ENCODE measurements at places on chromosomes 2 and 18.

- peak; percentile 51 for DNase-seq
Measured at GRCh38 chr2:24228470-24228869, 53.6 kb downstream of the FAM228A start.

DNA sequence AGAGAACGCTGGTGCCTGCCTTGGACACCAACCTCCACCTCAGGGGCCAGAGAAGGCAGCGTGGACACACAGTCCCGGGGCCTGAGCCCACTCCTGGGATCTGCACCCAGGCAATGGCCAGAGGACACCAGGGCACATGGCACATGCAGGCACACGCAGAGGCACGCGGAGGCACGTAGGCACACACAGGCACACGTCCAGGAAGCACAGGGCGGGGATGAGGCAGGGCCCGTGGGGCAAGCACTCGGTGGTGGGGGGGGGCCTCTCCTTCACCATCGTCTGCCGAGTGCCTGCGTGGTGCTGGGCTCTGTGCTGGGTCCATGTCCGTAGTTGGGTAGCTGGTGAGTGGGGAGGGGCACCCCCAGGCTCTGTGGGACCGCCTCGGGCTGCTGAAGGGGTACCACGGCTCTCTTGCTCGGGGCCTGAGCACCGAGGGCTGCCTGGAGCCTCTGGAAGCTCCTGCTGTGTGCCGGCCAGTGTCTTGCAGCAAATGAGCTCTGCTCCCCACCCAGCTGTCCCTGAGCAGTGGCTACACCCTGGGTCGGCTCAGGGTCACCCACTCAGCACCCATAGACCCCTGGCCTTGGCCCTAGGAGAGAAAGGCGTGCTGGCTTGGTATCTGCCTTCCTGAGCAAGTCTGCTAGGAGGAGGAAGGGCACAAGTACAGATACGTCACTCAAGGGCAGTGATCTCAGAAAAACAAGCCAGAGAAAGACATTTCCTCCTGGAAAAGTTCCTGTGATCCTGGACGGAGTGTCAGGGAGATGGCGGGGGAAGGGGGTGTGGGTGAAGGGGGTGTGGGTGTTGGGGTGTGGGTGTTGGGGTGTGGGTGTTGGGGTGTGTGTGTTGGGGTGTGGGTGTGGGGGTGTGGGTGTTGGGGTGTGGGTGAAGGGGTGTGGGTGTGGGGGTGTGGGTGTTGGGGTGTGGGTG lies 26.4 kb downstream of the RTP5 start:
- no peak for DNase-seq

GRCh38 chr2:88680916-88681315 lies 10.6 kb upstream of the RPIA start:
- no peak for DNase-seq

DNA sequence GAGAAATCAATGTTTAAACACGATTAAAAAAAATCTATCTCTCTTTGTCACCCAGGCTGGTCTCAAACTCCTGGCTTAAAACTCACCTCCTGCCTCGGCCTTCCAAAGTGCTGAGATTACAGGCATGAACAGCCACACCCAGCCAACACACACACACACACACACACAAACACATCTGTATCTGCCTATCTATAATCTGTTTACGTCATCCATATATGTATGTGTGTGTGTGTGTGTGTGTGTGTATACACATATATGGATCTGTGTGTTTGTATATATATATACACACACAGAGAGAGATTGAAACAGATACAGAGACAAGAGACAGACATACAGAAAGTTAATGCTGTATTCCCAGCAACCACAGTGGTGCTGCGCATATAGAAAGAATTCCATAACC lies 497.1 kb downstream of the DSC3 start:
- DNase-seq, result no peak

DNA sequence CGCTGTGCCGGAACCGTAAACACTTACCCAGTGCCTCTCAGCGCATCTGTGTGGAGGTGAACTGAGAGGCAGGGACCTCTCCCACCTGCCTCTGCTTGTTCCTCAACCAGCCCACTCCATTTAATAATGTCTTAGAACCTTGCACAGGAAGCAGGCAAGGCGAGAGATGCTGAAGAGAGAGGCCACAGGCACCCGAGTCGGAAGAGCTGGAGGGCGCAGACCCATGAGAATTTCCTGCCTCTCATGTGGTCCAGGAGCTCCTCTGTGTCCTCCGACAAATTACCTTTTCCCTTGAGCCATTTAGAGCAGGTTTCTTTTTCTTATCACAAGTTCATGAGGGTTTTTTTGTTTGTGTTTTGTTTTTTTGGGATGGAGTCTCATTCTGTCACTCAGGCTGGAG lies 4.9 kb upstream of the RFX8 start:
- DNase-seq, result no peak

DNA sequence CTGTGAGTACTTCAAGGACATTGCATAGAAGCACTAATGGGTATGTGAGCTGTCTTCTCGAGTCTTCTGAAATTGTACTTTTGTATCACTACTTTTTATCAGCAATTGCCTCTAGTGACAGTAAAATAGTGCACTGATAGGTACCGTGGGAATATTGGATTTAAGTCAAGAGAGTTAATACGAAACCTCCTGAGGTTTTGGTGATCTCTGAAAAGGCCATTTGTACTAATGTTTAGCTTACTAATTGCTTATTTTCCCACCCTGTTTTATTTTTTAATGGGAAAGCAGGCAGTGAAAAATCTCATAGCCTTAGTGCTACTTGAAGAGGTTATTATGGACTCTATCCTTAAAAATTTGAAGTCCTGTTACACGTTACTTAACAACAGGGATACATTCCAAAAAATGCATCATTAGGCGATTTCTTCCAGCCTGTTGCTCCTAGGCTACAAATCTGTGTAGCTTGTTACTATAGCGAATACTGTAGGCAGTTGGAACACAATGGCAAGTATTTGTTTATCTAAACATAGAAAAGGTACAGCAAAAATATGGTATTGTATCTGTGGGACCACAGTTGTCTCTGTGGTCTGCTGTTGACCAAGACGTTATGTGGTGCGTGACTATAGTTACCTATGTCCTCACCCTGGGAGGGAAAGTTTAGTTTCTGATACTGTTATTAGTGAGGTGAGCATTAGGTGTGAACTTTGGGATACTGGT lies 65.9 kb downstream of the CAB39 start:
- DNase-seq, result no peak

GRCh38 chr2:174561283-174561971 lies 36.2 kb downstream of the WIPF1 start:
- no peak for DNase-seq

DNA sequence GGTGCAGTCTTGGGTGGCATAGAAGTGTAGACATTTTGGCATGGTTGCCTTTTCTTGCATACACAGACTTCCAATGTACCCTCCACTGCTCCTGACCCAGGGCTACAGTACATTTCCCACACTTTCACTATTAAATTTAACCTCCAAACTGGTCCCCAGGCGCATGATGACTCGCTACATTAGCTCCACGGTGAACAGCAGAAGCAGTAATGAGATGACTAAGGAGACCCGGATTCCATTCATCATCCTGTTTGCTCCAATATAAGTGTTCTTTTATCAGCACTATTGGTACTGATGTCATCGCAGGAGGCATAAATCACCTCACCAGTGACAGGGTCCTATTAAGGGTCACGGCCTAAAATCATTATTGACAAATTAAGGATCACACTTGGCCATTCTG lies 316.5 kb downstream of the EN1 start:
- DNase-seq, result no peak

GRCh38 chr18:57585421-57585820 lies 1.1 kb downstream of the FECH start:
- no peak for DNase-seq

GRCh38 chr2:112787294-112787693 lies 3.0 kb upstream of the IL1A start:
- no peak for DNase-seq

- DNase-seq, result no peak
Measured at GRCh38 chr2:3613524-3613905, 18.6 kb downstream of the COLEC11 start.

DNA sequence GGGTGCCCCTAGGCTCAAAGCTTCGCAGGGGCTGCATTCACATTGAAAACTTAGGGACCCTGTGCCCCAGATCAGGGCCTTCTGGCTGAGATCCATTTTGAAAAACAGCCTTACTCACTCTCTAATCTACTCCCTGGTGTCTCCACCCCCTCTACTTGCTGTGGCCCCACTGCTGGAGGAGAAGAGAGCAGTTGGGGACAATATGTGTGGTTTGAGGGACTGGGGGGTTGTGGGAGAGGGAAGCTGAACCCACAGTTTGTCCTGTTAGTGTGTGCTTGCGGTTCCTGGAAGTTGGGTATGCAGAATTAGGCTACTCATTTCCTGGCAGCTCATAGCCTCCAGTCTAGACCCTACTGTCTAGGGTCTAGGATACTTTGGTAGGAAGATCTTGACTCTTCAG lies 211.4 kb downstream of the PRKCE start:
- no peak for DNase-seq

GRCh38 chr2:63977904-63978303 lies 41.3 kb downstream of the VPS54 start:
- no peak for DNase-seq

Data from NCI-H526 treated with DMSO at 0.1 percent for 48 hours (cell line).